Endodermal cell (in vitro differentiated cells): ENCODE measurements at places on chromosomes 7 and 10. TPM values are rescaled to one million over a fixed set of nuclear protein-coding genes. Genes with fewer than 3 reads are reported as not detected.

Gene TMEM213
- not detected in 3 replicates for total RNA-seq

- DNase-seq, result no peak
These were observed 7.5 kb downstream of the CPA1 start for GRCh38 chr7:130387628-130388403.

- no peak for DNase-seq
These were observed 63.5 kb upstream of the LAMB1 start for GRCh38 chr7:108066486-108066885.

GRCh38 chr10:31352436-31353226 is 33.6 kb downstream of the ZEB1 start:
- no peak for DNase-seq

DNA sequence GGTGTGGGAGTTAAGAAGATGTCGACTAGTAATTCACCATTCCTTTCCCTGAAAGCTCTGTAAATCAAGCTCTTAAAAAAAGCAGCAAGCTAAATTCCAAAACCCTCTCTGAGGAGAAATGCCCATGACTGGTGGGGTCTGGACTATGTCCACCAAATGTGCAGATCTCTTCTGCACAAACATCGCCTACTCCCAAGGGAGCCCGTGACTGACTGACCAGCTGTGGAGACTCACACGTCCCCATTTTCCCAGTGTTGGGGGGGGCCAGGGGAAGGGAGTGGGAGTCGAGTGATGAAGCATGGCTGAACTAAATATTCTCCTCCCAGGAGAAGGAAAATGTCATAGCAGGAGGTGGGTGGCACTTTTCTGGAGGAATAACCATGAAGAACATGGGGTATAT is 164.1 kb upstream of the HPS1 start:
- no peak for DNase-seq

Gene IFIT1B
- not detected in 2 replicates for total RNA-seq

Gene ETV1
- 31.2 and 38.0 TPM in 2 replicates for total RNA-seq

Gene C7orf33
- total RNA-seq, result not detected in 3 replicates

DNA sequence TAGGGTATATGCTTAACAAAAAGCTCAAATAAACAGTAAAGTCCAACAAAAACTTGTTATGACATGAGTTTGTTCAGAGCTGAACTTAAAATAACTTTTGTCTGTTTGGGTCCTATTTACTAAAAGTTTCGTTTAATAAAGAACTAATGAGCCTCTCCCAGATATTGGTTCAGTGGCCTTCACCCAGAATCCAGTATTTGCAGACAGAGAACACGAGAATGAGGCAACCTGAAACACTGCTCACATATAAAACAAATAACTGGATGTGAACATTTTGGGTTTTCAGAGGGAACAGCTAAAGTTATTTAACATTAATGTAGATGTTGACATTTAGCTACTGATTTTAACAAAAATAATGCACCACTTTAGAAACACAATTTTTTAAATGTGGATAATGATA is 98.3 kb downstream of the RNF133 start:
- no peak for DNase-seq

DNA sequence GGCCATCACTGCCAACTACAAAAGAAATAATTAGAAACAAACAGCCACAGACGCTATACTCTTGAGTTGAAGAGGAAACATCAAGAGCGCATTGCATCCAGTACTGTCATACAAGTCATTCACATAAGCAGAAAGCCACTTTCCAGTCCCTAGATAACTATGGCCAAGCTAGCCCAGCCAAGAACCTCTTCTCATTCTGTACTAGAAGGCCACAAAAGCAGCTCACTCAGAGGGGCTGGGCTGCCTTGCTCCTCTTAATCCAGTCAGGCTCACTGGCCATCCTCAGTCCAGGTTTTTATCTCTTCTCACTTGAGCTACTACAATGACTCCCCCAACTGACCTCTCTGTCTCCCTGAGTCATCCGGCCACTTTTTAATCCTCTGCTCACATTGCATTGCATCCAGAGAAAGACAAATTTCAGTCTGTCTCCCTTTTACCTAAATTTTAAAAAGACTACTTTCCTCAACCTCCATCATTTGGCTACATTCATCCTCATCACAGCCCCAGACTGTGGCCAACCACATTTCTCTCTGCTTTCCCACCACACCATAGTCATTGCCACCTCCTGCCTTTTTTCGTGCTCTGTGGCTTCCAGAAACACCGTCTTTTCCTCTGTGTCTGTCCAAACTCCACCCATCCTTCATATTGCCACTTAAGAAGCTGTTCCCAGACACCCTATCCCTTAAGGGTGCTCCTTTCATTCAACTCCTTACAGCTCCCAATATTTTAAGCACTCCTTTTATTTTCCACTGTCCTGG is 25.0 kb downstream of the PPP1R3C start:
- DNase-seq, result no peak

- no peak for DNase-seq
These were observed 55.3 kb upstream of the C7orf33 start for GRCh38 chr7:148535217-148535616.

GRCh38 chr10:119969609-119970008 is 77.1 kb downstream of the SEC23IP start:
- no peak for DNase-seq

Gene SPAM1
- 0.19 to 0.67 TPM (median 0.49 TPM) in 3 replicates for total RNA-seq

- no peak for DNase-seq
These were observed 13.4 kb downstream of the BLNK start for GRCh38 chr10:96257944-96258343.

DNA sequence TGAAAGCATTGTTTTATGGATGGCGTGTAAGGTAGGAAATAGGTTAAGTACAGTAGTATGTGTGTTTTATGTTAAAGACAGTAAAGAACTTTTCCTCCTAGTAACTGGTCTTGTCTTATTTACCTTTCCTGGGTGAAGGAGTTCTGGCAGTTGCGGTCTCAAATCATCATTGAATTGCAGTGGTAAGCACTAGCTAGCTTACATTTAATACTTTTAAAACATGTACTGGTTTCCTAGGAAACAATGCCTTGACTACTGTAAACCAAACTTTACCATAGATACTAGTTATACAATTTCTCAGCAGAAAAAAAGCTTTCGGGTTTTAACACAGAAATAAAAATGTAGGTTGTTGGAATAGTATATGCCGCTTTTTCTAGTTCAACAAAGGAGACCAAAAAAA is 37.7 kb downstream of the PRKG1 start:
- DNase-seq, result no peak
